ENCODE measurements at places on chromosomes 6 and 20.

GRCh38 chr6:110563711-110564110, 87.3 kb upstream of the SLC22A16 start:
- no peak for DNase-seq

- no peak for DNase-seq
Observed at GRCh38 chr20:40477805-40478204, 211.2 kb downstream of the MAFB start.

- DNase-seq = no peak
Observed at GRCh38 chr6:157229713-157230112, 93.6 kb downstream of the TMEM242 start.

DNA sequence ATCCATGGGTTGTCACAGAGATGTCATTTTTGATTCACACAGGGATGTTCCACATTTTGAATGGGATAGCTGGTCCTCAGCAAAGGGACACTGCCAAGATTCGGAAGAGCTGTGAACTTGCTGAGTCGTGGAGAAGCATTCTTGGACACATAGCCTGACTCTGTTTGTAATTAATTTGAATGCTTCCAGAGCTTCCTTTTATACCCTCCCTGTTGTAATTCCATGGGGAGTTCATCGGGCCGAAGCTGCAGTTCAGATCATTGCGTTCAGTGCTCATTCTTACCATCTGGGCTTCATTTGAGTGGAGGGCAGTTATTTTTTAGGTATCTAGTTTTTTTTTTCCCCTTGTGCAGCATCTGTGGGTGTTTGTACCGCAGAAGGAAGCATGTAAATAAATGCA, 126.5 kb downstream of the SLC24A3 start:
- DNase-seq = no peak

DNA sequence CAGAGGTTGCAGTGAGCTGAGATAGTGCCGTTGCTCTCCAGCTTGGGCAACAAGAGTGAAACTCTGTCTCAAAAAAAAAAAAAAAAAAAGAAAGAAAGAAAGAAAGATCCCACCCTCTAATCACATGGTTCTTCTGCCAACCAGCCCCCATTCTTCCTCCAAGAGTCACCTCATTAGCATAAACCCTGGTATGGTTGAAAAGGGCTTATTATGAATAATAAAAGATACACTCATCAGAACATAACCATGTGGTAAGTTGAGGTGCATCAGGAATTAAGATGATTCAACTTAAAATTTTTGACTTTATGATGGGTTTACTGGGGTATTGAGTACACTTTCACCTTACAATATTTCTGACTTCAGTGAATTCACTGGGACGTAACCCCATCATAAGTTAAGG, 793 bp upstream of the TRIM40 start:
- no peak for DNase-seq

DNA sequence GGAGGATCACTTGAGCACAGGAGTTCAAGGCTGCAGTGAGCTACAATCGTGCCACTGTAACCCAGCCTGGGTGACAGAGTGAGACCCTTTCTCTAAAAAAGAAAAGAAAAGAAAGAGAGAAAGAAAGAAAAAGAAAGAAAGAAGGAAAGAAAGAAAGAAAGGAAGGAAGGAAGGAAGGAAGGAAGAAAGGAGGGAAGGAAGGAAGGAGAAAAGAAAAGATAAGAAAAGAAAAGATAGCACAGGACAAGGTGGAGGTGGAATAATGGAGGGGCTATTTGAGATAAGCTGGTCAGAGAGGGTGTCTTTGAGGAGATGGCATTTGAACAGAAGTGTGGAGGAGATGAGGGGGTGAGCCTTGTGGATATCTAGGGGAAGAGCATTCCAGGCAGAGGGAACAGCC, 2.7 kb upstream of the PDRG1 start:
- DNase-seq = no peak

DNA sequence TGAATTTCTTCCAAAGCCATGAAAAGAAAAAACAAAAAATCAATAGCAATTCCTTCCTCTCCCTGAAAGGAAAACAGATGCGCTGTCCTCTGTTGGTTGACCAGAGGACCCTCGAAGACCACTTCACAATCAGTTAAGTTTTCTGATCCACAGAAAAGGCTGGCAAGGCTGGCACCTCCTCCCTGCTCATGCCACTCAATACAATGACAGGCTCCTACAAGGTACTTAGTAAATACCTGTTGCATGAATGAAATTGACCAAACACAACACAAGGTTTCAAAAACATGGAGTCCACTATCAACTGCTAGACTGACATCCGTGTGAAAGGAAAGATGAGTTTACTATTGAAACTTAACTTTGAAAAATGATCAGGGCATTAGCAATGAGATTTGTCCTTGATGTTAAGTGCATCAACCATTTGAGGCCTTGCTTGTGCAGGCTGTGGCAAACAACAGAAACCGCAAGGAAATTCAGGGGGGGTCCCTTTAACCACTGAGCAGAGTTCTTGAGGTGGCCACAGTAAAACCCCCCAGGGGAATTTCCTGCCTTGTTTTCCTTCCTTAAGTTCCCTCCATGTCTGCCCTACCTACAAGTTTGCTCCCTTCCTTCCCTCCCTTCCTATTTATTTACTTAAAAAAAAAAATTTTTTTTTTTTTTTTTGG, 27.9 kb upstream of the RTF2 start:
- peak; percentile 27 for DNase-seq

- no peak for DNase-seq
Observed at GRCh38 chr6:35558571-35558970, 45.9 kb upstream of the TULP1 start.

DNA sequence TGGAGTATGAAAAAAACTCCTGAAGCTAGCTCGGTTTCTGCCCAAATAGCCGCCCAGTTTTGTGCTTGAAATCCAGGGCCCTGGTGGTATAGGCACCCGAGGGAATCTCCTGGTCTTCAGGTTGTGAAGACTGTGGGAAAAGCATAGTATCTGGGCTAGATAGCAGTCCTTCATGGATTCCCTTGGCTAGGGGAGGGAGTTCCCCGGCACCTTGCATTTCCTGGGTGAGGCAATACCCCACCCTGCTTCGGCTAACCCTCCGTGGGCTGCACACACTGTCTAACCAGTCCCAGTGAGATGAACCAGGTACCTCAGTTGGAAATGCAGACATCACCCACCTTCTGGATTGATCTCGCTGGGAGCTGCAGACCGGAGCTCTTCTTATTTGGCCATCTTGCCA, 184.5 kb upstream of the SLC35B3 start:
- no peak for DNase-seq

DNA sequence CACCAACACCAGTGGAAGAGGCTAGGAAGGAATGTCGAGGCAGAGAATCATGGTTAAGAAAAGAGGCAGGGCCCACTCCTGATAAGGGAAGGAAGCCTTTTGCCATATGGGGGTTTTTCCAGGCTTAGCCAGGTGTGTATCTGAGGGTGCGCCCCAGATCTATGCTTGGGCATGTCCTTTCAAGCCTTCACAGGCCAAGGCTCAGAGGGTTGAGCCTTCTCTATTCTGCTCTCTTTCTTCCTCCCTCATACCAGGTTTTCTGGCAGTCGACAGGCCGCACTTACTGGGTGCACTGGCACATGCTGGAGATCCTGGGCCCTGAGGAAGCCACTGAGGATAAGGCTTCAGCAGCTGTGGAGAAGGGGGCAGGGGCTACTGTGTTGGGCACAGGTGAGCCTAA, 4.7 kb downstream of the CUL9 start:
- no peak for DNase-seq

DNA sequence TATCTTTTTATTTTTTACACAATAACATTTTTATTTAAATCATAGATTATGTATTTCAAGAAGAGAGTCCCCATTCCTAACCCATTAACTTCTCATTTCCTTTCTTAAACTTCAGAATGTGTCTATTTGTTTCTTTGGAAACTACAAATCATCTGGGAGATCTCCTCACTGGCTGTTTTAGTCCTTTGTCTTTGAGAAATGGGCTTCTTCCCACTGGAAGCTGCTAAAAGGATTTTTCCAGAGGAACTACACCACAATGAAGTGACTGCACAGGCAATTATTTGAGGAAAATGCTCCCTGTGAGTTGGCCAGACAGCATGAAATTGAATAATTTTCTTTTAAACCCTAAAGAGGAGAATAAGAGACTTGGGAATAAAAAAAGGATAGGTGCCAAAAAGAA, 119.1 kb downstream of the TENT5A start:
- DNase-seq = no peak

GRCh38 chr6:101595276-101595675, 201.8 kb downstream of the GRIK2 start:
- no peak for DNase-seq

GRCh38 chr6:45003387-45003786, 324.7 kb upstream of the RUNX2 start:
- DNase-seq = no peak

GRCh38 chr6:20169119-20169557, 43.1 kb downstream of the MBOAT1 start:
- DNase-seq = no peak

DNA sequence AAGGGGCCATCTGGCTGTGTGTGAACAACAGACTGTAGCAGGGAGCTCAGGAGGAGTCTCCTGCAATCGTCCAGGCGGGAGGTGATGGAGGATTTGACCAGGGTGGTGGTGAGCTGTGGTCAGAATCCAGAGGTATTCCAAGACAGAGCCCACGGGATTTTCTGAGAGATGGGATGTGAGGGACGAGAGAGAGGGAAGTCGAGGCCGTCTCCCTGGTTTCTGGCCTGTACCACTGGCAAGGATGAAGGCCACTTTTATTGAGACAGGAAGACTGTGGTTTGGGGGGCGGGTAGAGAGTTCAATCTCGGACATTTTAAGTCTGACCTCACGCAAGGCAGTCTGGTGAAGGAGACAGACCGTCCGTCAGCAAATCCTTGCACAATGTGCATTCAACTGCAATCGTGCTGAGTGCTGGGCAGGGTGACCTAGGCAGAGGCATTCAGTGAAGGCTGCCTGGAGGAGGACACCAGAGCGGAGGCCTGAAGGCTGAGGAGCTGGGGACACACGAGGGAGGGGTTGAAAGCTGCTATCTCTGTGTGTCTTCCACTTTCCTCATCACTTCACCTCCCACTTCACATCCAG, 53.9 kb downstream of the PREX1 start:
- DNase-seq = no peak

DNA sequence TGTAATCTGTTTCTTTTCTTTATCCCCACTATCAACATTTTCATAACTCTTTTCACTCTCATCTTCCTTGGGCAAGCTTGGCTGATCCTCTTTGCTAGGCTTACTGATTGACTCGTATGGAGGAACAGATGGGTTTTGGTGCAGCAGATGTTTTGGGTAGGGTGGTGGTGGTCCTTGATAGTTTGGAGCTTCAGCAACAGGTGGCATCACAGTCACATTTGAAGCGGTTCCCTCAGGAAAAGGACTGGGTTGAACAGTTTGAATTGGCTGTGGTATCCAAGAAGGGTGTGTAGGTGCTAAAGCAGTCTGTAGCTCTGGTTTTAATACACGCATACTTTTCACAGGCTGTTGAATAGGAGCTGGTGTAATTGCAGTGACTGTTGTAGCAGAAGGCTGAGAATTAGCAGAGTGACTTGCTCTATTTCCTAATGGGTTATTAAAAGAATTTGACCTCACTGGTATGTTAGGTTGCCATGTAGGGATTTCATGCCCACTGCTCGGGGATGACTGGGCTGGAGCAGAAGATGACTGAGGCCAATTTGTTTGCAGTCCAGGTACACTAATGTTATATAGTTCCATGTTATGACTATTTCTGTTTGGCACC, 34.5 kb downstream of the LATS1 start:
- no peak for DNase-seq

GRCh38 chr6:111624401-111625098, 18.9 kb upstream of the TRAF3IP2 start:
- DNase-seq = no peak

DNA sequence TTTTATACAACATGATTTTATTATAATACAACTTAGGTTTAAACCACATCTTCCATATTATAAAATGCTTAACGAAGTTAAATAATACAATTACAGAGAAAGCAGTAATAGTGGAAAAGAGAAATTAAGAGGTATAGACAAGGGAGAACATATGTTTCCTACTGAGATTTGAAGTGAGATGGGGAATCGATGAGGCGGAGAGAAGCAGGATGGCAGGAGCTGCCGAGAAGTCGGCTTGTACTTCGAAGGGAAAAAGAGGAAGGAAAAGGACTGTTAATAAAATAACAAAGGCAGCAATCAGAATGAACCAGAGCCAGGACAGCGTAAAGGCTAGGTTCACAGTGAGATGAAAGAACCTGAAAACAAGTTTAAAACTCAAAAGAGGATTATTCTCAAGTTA, 15.4 kb downstream of the FBXL4 start:
- DNase-seq = no peak

- no peak for DNase-seq
Observed at GRCh38 chr6:78268591-78269452, 598.5 kb upstream of the IRAK1BP1 start.

DNA sequence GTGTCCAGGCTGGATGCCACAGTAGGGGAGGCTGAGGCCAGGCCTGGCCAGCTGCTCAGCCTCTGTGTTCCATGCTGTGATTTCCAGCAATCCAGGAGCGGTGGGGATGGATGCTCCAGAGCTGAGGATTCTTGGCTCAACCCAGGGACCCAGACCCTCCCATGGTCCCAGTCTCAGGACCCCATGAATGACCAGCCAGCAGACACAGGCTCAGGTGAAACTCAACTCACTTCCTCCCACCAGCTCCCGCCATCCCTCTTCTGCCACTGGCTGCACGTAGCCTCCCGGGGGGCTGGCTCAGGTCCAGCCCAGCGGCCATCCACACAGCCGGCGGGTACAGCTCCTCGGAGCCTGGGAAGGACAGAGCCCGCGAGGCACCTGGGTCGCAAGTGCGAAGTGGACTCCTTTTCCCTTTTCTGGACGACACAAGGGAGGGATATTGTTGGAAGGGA, 54.5 kb upstream of the DACT2 start:
- DNase-seq = no peak

DNA sequence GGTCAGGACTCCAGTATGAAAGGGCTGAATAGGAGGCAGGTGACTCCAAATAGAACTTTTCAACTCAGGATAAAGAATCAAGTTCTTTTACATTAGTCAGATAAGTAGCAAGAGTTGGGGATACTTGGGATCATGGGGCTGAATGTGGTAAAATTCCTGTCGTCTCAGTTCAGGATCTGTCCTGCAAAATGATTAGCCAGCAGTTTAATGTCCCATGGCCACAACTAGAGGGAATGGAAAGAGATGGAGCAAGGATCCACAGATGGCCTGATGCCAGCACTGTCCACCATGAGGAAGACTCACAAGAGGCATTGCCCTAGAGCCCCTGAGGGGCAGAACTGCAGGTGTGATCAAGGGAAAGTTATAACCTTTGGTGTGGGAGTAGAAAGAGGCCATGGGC, 2.1 kb downstream of the DEFB121 start:
- DNase-seq = no peak

GRCh38 chr20:58102261-58102660, 126.2 kb downstream of the ANKRD60 start:
- no peak for DNase-seq

GRCh38 chr6:153618371-153619322, 420.4 kb upstream of the OPRM1 start:
- DNase-seq = no peak

All from stimulated activated CD8-positive, alpha-beta memory T cell treated with anti-CD3 and anti-CD28 coated beads, Interleukin-4, amount 100 ng/mL, for 1 hour (primary cell).